ENCODE measurements at places on chromosomes 13 and 19.

GRCh38 chr13:44165889-44166496 lies 207.6 kb upstream of the SERP2 start:
- no peak for DNase-seq

DNA sequence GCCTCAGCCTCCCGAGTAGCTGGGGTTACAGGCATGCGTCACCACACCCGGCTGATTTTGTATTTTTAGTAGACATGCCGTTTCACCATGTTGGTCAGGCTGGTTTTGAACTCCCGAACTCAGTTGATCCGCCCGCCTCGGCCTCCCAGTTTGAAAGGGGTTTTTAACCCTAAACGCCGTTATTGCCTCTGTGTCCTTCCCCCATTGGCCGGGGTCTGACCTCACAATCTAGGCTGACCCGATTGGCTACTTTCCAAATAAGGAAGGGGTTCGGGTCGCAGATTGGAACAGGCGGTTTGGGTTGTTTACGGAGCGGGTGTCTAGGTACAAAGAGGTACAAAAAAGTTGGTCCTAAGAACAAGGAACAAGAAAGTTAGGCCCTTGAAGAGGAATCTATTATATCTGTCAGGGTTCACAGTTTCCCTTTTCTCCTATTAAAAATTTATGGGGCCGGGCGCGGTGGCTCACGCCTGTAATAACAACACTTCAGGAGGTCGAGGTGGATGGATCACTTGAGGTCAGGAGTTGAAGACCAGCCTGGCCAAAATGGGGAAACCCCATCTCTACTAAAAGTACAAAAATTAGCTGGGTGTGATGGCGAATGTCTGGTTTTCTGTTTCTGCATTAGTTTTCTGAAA lies 1.0 kb downstream of the ZNF253 start:
- peak; percentile 11 for DNase-seq

GRCh38 chr19:12834976-12835757 lies 788 bp upstream of the RTBDN start:
- DNase-seq, result no peak

- no peak for DNase-seq
Observed at GRCh38 chr13:41452462-41452861, 4.9 kb upstream of the RGCC start.

GRCh38 chr19:2266183-2266993 lies 10.2 kb upstream of the JSRP1 start:
- no peak for DNase-seq

DNA sequence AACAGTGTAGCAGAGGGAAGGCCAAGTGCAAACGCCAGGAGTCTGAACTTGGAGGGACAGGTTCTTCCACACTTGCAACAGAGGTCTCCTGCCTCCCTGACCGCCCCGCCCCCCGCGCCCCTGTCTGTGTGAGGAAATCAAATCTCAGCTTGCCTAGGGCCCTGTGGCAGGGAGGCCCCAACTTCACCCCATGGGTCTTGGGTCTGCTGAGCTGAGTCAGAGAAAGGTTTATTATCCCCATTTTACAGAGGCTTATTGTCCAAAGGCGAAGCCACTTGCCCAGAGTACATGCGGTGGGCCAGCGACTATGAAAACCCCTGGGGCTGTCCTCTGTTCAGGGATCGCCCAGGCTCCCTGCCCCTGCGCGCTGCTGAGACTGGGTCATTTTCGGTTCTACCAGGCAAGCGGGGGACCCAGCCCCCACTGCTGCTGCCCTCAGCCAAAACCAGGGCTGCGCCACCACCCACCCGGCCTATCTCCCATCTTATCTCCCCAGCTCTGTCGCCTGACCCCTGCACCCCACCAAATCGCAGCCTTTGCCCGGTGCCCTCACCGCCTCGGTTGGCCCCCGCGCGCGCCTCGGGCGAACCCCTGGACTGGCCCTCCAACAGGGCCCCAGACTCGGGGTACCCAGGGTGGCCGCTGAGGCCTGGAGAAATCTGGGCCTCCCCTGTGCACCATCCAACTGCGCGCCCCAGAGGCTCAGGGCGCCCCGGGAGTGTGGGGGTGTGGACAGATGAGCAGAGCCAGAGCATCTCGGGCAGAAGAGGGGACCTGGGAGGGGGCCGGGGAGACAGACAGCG lies 850 bp upstream of the CERS4 start:
- no peak for DNase-seq

- DNase-seq, result no peak
Observed at GRCh38 chr13:102968572-102969228, 97.5 kb downstream of the SLC10A2 start.

DNA sequence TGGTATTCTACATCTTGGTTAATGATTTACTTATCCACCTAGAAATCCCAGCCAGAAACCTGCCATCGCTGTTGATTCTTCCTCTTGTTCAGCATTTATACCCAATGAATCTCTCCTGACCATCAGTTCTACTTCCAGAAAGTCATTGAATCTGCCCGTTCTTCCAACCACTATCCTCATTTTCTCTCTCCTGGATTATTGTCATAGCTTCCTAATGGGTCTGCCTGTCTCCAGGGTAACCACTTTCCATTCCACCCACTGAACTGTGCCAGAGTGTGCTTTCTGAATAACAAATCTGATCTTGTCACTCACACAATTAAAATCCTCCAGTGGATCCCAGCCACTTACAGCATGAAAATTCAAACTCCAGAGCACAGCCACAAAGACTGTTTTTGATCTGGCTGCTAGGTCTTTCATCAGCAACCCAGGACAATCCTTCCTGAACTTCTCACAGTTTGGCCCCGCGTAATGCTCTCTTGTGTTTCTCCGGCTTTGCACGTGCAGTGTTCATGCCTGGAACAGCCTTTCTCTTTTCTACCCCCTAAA lies 330.6 kb downstream of the SPRY2 start:
- DNase-seq, result no peak

- DNase-seq, result peak; percentile 53
Observed at GRCh38 chr13:51814825-51815650, 11.1 kb upstream of the DHRS12 start.

DNA sequence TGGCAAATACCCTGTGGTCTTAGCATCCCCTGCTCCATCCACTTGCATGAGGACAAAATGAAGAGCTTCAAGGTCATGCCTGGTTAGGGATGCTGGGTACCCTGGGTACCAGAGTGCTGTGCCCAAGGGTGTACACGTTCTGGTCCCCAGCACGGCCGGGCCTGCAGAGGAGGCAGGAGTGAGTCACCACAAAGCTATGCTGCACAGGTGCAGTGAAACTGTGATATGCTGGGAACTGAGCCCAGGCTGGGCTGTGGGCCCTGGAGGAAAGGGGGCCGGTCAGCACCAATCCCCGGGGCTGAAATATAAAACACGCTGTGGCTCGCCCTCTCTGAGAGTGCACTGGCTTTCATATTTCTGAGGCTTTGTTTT lies 95.1 kb downstream of the TSHZ3 start:
- DNase-seq, result no peak

GRCh38 chr13:43364210-43365038 lies 341.0 kb downstream of the DNAJC15 start:
- no peak for DNase-seq

- DNase-seq, result no peak
Observed at GRCh38 chr19:10625003-10625761, at the start of gene SLC44A2. TSS of gene SLC44A2 (plus strand) at chr19:10625553. CDS start at chr19:10625634, 81 bp downstream.

DNA sequence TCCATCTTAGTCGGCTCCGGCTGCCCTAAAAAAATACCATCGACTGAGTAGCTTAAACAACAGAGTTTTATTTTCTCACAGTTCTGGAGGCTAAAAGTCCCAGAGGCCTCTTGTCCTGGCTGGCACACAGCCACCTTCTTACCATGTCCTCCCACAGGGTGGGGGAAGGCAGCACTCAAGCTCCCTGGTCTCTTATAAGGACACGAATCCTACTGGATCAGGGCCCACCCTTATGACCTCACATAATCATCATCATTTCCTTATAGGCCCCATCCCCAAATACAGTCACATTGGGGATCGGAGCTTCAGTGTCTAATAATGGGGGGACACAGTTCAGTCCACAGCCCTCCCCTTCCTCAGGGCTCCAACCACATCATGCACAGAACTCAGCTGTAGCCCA lies 2.6 kb upstream of the TUBA3C start:
- no peak for DNase-seq

DNA sequence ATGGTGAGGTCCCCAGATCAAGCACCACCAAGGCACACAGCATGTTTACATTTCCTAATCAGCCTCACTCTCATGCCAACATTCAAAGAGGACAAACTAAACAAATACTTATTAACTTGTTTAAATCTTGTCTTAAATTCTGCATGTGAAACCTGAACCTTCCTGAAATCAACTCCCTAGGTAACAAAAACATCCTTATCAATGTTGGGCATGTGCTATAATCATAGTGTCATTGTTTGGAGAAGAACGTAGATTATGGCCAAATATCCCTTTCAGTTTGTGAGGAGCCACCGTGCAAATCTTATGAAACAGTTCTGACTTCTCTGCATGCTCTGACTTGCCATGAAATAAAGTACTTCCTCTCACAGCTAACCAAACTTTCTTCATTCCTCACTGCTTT lies 123.8 kb downstream of the NDFIP2 start:
- DNase-seq, result no peak

DNA sequence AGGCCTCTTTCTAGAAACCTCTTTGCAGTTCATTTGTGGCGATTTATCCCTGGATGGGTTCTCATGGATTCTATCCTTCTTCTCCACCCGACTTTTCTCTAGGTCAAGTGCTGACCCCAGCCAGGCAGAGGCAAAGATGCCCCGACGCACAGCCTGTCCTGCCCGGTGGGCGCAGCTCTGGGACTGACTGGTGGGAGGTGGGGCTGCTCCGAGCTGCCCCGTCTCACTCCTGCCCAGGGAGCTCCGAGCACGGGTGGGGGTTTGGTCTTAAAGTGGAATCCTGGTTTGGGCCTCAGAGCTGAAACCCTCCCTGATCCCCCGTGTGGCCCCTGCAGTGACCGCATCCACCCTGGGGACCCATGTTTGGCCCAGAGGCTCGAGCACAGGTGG lies 44.5 kb downstream of the GAS6 start:
- no peak for DNase-seq

- no peak for DNase-seq
Observed at GRCh38 chr13:42929886-42930535, 62.0 kb downstream of the EPSTI1 start.

DNA sequence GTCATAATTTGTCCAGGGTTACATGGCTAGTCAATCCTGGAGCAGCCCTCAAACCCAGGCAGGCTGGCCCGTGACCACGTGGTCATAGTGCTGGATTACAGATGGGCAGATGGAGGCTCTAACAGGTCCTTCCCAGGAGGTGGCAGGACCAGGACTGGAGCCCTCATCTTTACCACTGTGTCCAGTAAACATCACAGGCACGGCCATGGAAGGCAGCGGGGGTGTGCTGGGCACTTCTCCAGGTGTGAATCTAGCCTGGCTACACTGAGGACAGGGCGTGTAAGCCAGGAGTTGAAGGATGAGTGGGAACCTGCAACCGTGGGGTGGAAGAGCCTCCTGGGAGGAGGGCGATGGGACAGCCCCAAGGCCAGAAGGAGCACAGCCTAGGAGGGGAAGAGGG lies 6.1 kb downstream of the CIC start:
- no peak for DNase-seq

DNA sequence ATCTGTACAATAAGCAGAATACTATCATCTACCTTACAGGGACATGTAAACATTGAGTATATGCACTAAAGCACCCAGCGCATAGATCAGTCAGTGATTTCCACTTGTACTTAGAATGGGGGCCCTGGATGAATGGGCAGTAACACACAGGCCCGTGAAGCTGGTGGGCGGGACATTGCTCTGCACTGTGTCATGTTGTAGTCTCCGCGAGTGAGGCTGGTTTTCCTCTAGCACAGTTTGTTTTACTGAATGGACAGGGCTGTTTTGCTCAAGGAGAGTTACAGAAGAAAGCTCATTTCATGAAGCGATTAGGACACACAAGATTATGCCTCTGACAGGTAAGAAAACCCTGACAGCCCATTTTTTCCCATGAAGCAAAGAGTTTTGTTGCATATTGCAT lies 86.4 kb upstream of the SOX21 start:
- no peak for DNase-seq

DNA sequence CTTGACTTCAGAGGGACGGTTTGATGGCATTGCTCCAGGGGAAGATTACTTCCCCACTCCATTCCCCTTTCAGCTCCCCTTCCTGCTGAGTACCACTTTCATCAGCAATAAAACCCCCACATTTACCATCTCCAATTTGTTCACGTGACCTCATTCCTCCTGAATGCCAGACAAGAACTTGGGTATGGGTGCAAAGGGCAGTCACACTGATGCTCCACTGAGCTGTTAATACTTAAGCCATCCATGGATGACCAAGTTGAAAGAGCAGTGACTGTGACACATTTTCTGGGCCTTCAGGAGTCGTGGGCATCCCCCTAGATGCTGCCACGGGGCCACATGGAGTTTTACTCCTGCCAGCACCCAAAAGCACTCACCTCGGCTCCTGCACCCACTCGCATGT lies 93.1 kb downstream of the STOML3 start:
- DNase-seq, result no peak

DNA sequence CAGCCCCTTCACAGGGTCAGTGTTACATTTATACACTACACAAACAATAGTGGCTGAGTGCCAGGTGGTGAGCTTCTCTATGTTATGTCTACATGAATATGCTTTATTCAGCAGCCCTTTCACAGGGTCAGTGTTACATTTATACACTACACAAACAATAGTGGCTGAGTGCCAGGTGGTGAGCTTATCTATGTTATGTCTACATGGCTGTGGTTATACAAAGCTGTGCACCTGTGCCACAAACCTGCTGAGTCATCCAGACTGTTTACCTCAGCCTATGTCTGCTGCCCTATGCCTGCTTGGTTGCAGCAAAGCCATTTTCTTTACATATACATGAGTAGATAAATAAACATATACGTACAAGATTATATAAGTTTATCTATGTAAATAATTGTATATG lies 76.5 kb downstream of the ZNF726 start:
- no peak for DNase-seq

- no peak for DNase-seq
Observed at GRCh38 chr19:12938779-12939601, 581 bp downstream of the CALR start.

DNA sequence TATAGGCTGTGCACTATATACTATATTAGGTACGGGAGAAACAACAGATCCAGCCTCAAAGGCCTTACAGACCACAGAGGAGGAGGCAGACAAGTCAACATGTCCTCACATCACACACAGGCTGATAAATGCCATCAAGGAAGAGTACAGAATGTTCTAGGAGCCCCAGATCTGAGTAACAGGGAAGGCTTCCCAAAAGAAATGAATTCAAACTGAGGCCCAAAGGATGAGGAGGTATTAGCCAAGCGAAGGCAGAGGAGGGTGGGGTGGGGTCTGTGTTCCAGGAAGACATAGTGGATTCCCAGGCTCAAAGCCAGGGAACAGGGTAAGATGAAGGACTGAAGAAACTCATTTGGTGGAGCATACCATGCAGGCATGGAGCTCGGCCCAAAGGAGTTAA lies 55.1 kb downstream of the RXFP2 start:
- DNase-seq, result no peak

- DNase-seq, result no peak
Observed at GRCh38 chr13:43482026-43482425, 304.7 kb downstream of the ENOX1 start.

GRCh38 chr19:4052114-4052992 lies 14.3 kb downstream of the ZBTB7A start:
- DNase-seq, result no peak

- DNase-seq, result no peak
Observed at GRCh38 chr13:23599083-23599925, 29.1 kb downstream of the TNFRSF19 start.

- DNase-seq, result no peak
Observed at GRCh38 chr13:52414963-52415362, 9.0 kb upstream of the THSD1 start.

Measured in stimulated activated CD8-positive, alpha-beta memory T cell treated with anti-CD3 and anti-CD28 coated beads, Interleukin-4, amount 100 ng/mL, for 1 hour (primary cell).